ENCODE measurements at places on chromosomes 3 and 15.

- DNase-seq: no peak
These were observed 5.3 kb downstream of the MYZAP start for GRCh38 chr15:57596978-57597377.

DNA sequence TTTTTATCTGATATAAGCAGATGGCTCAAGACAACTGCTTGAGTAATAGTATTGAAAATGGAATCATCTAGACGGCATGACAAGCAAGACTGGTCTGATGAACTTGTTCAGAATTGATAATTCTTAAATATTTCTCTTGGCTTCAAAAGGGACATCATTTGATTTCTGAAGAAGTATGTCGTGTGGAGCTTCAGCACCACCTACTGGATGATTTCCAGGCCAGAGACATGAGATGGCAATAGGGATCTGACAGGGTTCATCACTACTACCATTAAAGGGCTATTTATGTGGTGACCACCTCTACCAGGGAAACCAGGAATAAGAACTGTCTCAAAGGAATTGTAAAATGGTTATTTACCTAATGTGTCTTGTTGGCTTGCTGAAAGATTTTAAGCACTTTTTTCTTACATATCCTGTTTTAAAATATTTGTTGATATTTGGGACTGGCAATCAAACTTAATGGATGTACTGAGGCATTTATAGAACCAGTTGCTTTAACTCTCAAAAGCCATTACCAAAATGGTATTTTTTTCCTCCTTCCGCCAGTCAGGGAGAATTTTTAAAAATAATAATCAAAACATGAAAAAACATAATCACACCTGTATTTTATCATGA lies 99.5 kb upstream of the FAM98B start:
- peak; percentile 87 for DNase-seq

GRCh38 chr3:33954956-33955355 lies 156.5 kb downstream of the PDCD6IP start:
- DNase-seq: peak; percentile 21

GRCh38 chr3:149339931-149340309 lies 6.5 kb upstream of the TM4SF18 start:
- peak; percentile 75 for DNase-seq

- no peak for DNase-seq
These were observed 507.8 kb upstream of the DPH6 start for GRCh38 chr15:36053746-36054145.

Data from hematopoietic multipotent progenitor cell treated with erythropoietin and hydrocortisone succinate and interleukin-3 and kit ligand, for 4 days (in vitro differentiated cells).